Fibroblast of skin of left biceps (primary cell): ENCODE measurements at places on chromosomes 6 and 20.

DNA sequence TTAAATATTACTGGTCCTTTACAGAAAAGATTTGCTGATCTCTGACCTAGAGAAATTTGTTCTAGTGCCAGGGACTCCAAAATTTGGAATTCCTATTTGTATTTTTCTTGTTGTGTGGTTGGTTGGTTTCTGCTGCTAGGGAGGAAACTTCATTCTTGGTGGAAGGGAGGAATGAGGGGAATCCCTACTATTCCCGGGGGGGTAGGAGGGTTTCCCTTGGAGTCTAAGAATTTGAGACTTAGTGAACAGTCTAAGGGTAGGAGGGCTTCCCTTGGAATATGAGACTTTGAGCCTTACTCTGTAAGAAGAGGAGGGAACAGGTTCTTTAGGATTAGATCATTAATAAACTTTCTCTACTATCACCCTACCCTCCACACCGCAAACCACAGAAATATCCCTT, 67.1 kb upstream of the ADGRF1 start:
- DNase-seq, result no peak

- no peak for DNase-seq
These were observed 118.8 kb downstream of the RALGAPA2 start for GRCh38 chr20:20593447-20594170.

GRCh38 chr20:50730765-50731054, 670 bp upstream of the PARD6B start:
- no peak for DNase-seq

GRCh38 chr6:158669145-158670035, 19.5 kb downstream of the SYTL3 start:
- DNase-seq, result no peak

GRCh38 chr6:31870385-31870921, 7.8 kb upstream of the NEU1 start:
- DNase-seq, result no peak

DNA sequence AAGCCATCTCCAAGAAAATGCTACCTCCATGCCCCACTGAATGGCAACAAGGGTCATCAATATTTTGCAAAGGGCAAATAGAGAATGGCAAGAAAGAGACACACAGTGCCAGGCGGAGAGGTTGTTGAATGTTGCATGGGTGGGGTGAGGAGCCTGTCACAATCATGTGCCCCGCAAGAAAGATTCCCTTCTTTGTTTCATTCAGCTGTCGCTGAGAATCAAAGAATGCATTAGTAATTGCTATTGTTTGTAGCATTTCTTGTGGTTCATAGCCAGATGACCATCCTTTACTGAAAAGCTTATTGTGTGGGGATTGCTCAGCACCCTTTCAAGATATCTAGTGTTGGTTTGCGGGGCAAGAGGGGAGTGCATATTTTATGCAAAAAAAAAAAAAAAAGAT, 166.5 kb upstream of the QKI start:
- DNase-seq, result no peak

DNA sequence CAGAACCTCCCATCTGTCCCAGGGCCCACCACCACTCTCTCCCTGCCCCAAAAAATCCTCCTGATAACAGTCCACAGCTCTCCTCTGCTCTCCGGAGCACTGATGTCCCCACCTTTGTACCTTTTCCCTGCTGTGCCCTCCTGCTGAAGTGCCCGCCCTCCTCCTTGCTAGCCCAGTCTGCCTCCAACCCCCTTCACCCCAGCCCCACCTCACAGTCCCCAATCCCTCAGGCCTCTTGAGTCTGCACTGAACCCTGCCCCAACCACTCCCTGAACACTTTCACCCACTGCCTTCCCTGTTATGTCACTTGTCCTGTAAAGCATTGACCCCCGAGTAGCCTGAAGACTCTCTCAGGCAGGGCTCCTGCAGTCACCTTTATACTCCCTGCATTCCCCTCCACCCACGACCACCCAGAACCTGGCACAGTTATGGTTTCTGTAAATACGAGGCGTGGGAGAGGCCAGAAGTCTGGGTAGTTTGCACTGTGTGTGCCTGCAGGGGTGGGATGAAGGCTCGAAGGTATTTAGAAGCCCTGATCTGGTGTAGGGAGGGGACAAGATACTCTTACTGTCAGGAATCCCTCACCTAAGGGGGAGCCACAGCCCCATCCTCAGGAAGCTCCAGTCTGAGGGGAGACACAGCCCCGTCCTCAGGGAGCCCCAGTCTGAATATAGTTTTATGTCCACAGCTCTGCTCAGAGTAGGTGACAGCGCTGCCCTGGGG, 5.4 kb downstream of the GLP1R start:
- no peak for DNase-seq

- no peak for DNase-seq
These were observed 209.0 kb upstream of the NT5E start for GRCh38 chr6:85240787-85241385.

GRCh38 chr6:37088897-37089296, 81.1 kb upstream of the PIM1 start:
- DNase-seq, result no peak

- no peak for DNase-seq
These were observed 154.1 kb upstream of the MMS22L start for GRCh38 chr6:97437087-97437486.

DNA sequence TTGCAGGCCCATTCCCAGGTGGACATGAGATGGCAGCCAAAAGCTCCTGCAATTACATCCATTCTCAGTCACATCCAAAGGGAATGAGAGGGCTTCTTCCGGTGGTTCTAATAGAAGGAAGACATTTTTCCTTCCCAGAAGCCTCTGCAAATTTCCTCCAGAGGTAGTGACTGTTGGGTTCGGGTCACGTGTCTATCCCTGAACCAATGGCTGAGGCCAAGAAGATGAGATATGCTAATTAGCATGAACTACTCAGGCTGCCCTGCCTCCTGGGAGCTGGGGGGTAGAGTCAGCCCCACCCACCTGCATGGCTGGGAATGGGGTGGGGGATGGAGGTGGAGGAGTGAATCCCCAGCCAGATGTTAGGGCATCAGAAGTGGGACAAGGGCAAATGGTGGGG, 61.3 kb upstream of the IYD start:
- DNase-seq, result no peak

- no peak for DNase-seq
These were observed 94.5 kb upstream of the RPS6KA2 start for GRCh38 chr6:166721576-166721975.

- DNase-seq, result no peak
These were observed 119.0 kb downstream of the ADGRG6 start for GRCh38 chr6:142420802-142421201.

- no peak for DNase-seq
These were observed 40.2 kb downstream of the E2F3 start for GRCh38 chr6:20441921-20442320.

DNA sequence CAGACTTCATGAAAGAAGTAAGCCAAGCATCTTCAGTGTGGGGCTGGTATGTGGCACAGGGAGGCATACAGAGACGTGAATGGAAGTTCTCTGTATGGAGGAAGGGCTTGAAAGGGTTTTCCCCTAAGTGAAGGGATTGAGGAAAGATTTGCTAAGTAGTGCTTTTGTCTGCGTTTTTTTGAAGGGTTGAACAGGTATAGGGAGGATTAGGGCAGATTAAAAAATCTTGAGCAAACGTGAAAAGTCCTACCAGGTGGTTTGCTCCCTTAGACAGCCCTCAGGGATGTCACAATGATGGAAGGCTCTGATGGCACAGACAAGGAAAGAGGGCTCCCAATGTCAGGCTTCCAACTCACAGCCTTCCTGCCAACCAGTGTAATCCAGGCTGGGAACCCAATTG, 181.7 kb upstream of the TAB2 start:
- DNase-seq, result no peak

DNA sequence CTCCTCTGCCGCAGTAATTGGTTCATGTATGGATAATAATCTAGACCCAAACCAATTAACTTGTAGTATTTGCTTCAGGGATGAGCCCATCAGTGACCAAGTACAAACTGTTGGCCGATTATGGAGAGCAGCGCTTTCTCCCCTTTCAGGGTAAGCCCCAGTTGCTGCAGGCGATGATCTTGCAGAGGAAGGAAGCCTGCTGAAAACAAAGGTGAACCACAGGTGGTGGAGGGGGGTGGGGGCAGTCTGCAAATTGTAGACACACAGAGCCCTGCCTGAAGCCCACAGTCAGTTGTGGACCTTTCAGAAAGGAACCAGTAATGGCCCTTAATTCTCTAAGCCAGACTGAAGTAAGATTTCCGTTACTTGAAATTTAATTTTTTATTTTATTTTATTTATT, 167.9 kb upstream of the JARID2 start:
- DNase-seq, result no peak
